ENCODE measurements at places on chromosomes 4 and X.

GRCh38 chr4:120926358-120927025 lies 4.0 kb upstream of the PRDM5 start:
- no peak for DNase-seq

- DNase-seq: no peak
Observed at GRCh38 chr4:81550388-81550859, 78.7 kb upstream of the RASGEF1B start.

GRCh38 chr4:173859091-173859713 lies 329.2 kb upstream of the HAND2 start:
- no peak for DNase-seq

DNA sequence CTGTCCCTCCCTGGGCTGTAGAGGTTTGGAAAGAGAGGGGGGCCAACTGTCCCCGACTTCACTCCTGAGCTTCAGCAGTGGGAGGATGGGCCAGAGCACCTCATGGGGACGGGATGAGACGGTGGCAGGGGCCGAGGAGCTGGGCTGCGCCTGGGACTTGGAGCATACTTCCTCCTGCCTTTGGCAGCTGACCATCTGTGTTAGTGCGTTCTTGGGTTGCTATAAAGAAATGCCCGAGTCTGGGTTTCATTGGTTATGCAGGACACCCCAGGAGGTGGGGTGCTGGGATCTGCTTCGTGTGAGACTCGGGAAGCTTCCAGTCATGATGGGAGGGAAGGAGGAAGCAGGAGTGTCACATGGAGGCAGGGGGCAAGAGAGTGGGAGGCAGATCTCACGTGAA lies 7.4 kb downstream of the PSAPL1 start:
- no peak for DNase-seq

DNA sequence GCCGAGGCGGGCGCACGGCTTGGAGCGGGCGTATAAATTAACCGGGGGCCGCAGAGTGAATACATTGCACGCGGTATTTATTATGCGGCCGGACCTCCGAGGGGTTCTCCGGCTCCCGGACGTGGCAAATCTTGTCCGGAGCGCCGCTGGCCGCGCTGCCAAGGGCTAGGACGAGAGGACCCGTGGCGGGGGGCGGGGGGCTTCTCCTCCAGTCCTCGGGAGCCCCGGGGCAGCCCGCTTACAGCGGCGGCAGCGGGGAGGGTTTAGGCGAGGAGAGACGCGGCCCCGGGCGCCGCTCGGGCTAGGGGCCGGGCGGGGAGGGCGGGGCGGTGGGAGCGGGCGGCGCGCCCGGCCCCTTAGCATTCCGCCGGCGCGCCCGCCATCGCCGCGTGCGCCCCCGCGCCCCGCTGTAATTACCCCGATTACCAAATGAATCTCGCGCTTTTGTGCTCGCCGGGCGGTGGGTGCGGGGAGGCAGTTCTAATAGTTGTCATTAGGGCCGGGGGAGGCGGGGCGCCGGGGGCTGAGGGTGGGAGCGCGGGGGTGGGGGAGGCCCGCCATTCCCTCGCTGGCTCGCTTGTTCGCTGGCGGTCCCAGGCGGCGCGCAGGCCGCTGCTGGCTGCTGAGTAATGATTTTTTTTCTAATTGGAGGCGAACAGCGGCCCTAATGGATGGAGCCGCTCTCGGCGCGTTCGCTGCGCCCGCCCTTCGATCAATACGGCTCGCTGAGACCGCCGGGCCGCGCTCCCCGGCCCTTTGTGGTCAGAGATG lies 276.6 kb downstream of the BCOR start:
- peak; percentile 4 for DNase-seq

DNA sequence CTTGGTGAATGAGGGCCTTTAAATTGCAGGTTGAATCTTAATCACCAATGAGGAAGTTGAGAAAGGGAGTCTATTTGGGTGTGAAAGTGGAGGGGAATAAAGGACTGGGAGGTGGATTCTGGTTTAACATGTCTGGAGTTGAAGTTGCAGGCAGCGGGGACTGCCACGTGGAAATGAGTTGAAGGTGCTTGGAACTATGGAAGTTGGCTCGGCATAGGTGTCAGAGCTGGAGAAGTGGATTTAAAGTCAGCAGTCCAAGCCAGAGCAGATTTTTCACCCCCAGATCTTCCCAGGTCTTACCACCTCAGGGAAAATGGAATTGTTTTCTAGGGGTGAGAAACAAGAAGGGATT lies 44.9 kb downstream of the TIGD4 start:
- DNase-seq: no peak

DNA sequence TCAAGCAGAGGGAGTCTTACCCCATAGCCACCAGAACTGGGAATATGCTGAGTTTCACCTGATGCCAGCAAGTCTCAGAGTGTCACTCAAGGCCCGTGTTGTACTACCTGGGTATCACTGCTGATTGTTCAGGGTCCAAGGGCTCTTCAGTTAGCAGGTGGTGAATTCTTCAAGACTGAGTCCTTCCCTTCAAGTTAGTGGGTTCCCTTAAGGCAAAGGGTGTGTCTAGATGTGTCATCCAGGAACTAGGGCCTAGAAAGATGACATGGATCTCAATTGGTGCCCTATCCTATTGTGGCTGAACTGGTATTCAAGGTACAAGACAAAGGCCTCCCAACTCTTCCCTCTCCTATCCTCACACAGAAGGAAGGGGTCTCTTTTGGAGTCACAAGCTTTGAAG lies 159.9 kb upstream of the DIPK2B start:
- no peak for DNase-seq

GRCh38 chrX:119734897-119735339 lies 23.5 kb upstream of the SOWAHD start:
- DNase-seq: peak; percentile 8

DNA sequence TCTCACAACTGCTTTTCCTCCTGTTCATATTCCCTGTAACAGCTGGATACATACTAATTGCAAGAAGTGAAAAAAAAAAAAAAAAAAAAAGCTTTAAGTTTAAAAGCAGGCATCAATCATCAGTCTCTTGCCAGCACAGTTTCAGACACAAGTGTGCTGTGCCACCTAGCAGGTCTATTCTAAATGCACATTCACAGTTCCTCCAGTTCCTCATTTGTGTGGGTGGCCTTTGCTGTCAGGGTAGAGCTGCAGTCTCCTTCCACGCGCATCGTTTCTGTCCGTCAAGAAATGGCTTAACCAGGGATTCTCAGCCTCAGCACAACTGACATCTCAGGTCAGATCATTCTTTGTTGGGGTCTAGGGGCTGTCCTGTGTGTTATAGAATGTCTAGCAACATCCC lies 61.6 kb downstream of the SCML1 start:
- DNase-seq: no peak

DNA sequence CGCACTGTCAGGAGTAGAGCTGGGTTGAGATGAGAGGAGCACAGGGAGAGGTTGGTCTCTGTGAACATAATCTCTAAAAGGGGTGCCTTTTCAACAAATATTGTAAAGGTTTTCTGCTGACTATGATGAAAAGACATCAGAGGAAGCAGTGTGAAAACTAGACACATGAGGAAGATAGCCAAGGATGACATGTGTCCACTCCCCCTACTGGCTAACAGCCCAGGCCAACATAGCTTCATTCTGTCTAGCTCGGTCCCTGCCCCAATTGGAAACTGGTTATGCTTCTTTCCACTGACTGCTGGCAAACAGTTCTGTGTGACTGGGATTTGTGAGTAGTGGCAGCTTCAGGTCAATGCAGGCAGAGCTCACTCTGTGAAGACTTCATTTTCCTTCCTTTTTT lies 115.4 kb upstream of the ESX1 start:
- no peak for DNase-seq

- no peak for DNase-seq
Observed at GRCh38 chr4:126740687-126741086, 892.1 kb upstream of the INTU start.

- DNase-seq: no peak
Observed at GRCh38 chrX:78517124-78517523, 142.0 kb downstream of the RTL3 start.

GRCh38 chr4:8402640-8403039 lies 37.9 kb downstream of the ACOX3 start:
- no peak for DNase-seq

- DNase-seq: peak; percentile 60
Observed at GRCh38 chr4:110540982-110541451, 65.1 kb downstream of the ENPEP start.

- DNase-seq: no peak
Observed at GRCh38 chr4:42709392-42710065, 52.6 kb upstream of the ATP8A1 start.

DNA sequence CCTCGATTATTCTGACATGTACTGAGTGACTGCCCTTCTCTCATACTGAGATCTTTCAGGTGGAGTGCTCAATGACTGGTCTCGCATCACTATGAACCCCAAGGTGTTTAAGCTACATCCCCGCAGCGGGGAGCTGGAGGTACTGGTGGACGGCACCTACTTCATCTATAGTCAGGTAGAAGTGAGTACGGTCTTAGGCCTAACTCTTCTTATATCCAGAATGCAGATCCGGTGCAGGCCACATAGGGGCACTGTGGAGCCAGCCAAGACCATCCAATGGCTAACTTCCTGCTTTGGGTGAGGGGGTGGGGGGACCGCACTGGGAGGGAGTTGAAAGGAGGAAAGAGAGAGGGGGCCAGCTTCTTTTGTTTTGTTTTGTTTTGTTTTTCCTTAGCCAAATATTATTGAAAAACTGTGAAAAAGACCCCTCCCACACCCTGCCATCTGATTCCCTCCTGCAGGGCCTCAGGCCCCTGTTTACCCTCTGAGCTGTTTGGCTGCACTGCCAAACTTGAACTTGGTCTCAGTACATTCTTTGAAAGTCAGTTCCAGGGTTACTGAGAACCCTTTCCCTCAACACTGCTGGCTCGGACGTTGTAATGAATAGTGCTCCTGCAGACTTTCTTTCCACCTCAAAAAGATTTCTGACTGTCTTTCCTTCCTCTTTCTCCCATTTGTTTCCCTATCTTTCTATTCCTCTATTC lies 16.2 kb downstream of the AWAT2 start:
- peak; percentile 2 for DNase-seq

GRCh38 chr4:183214912-183215488 lies 105.1 kb downstream of the CLDN22 start:
- DNase-seq: no peak

All from fibroblast of gingiva (primary cell).